ENCODE measurements at places on chromosomes 6 and 20. TPM values are rescaled to one million over a fixed set of nuclear protein-coding genes. Genes with fewer than 3 reads are reported as not detected.

- H3K27ac ChIP-seq: no peak overlapping the region
- no peaks in the 10 kb centered on the region for H3K4me1 ChIP-seq
- H3K27me3 ChIP-seq: no peaks in the 10 kb centered on the region
- H3K36me3 ChIP-seq: no peaks in the 10 kb centered on the region
- no peak overlapping the region for H3K4me3 ChIP-seq
Measured at GRCh38 chr20:16043931-16044330, 529.3 kb downstream of the KIF16B start.

Gene KIF25
- total RNA-seq: not detected

DNA sequence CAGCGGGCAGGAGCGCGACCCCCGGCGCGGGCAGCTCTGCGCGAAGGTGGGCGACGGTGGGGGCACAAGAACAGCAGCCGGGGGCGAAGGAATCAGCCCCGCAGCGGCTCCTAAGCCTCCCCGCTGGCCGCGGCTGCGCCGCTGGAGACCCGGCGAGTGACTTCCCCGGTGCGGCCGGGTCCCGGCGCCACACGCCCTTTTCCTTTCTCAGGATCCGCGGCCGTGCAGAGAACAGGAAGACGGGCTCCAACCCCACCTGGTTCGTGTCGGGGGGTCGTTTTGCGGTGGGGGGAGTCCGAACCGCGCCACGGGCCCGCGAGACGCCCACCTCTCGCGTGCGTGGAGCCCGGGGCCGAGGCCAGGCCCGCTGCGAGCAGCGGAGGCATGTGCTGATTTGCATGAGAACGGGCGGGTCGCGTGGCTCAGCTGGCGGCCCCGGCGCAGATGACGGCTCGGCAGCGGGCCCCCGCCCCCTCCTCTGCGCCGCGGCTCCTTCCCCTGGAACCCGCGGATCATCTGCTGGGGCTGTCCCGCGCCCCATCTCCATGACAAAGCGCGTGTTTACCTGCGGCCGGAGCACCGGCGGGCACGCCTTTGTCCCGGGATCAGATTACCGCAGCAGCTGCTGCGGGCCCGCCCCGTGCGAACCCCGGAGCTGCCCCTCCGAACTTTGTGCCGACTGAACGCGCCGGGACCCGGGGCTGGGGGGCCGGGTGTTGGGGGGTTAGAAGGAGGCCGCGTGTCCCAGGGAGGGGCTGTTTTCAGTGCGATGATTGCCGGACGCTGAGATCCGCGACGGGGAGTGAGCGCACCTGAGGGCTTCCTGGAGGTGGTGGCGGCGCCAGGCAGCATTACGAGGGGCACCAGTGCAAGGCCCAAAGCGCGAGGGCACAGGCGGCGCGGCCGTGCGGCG, 4.9 kb upstream of the DLL1 start:
- peak overlapping the region; percentile 64 for H3K4me3 ChIP-seq
- H3K36me3 ChIP-seq: peaks cover 3% of the 10 kb centered on the region
- peaks cover 14% of the 10 kb centered on the region for H3K4me1 ChIP-seq
- no peak overlapping the region for H3K27ac ChIP-seq
- H3K27me3 ChIP-seq: peaks cover 72% of the 10 kb centered on the region
- DNase-seq: no peak

GRCh38 chr20:24738058-24738775, 210.9 kb upstream of the CST7 start:
- no peak for DNase-seq
- H3K27me3 ChIP-seq: no peaks in the 10 kb centered on the region
- no peak overlapping the region for H3K27ac ChIP-seq
- no peaks in the 10 kb centered on the region for H3K36me3 ChIP-seq
- no peak overlapping the region for H3K4me3 ChIP-seq

DNA sequence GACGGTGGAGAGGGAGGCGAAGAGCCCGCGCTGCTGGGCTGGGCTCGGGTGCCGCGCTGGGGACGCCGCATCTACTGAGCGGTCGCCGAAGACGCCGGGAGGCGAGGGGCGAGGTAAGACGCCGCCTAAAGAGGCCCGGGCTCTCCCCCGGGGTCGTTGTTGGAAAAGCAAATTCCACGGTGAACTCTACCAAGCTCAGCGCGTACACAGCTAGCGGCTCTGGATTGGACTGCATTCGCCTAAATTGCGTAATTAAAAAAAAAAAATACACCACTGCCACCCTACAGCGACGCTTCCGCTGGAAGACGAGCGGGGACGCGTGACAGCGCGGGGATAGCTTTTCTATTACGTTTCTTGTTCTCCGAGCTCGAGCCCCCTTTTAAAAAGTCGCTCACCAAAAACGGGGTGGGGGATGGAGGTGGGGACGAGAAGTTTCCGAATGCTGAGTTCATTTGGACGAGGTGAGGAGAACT, 92.0 kb upstream of the PRDM1 start:
- peak overlapping the region; percentile 81 for H3K27ac ChIP-seq
- peaks cover 26% of the 10 kb centered on the region for H3K27me3 ChIP-seq
- peak; percentile 63 for DNase-seq
- H3K36me3 ChIP-seq: no peaks in the 10 kb centered on the region

DNA sequence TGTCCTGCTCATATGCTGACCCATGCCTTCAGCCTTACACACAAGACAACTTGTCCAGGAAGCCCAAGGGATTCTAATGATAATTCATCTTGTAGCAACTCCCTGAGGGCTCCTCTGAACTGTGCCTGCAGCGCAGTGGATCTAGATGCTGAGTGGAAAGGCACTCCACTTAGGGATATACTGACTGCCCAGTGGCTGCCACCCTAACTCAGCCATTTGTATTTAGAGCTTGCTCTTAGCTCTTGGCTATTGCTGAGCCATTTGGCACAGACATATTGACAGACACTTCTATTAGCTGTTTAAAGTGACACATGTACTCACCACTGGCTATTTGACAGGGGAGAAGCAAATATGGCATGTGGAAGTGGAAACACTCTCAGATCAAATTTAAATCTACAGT, 278.3 kb upstream of the SGK1 start:
- no peaks in the 10 kb centered on the region for H3K36me3 ChIP-seq
- no peak overlapping the region for H3K27ac ChIP-seq
- H3K4me1 ChIP-seq: no peaks in the 10 kb centered on the region
- no peaks in the 10 kb centered on the region for H3K27me3 ChIP-seq
- H3K4me3 ChIP-seq: no peak overlapping the region

Gene C6orf58
- total RNA-seq: not detected

- no peaks in the 10 kb centered on the region for H3K36me3 ChIP-seq
- peaks cover 6% of the 10 kb centered on the region for H3K4me1 ChIP-seq
- no peak for DNase-seq
- H3K27me3 ChIP-seq: peaks cover 28% of the 10 kb centered on the region
- no peak overlapping the region for H3K4me3 ChIP-seq
- H3K27ac ChIP-seq: no peak overlapping the region
Measured at GRCh38 chr6:160428069-160428430, 79.9 kb downstream of the SLC22A3 start.

DNA sequence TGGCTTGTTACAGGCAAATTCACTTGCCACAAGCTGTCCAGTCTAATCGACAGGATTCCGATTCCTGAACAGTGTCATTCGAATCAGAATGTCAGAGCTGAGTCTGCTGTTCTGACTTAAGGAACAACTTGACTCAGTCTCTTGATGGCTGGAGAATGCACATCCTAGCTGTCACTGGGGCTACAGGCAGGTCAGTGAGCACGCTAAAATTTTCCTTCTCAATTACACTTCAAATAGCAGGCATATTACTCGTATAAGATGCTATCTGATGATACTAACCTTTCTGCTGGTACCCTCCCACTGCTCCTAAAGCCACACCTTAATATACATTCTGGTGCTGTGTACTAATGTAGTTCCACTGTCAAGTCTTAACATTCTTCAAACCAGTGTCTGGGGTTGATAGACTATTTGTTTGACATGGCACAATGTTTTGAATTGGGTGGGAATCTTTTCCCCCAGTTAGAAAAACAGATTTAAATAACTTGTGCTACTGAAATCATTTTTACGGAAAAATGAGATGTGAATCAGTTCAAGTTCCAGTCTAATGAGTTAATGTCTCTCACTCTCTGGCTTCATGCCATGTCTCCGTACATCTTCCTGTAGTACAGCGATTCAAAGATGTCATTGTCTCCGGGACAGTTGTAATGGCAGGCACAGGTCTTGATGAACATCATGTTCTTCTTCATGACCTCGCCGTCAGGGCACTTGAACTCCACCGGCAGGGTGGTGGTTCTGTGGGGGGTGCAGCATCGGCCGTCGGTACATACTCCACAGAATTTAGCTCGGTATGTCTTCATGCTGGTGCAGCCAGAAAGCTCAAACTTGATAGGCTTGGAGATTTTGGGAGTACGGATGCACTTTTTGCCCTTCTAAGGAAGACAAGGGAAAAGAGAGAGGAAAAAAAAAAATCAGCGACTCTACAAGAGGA, 2.2 kb downstream of the CCN2 start:
- peaks cover 5% of the 10 kb centered on the region for H3K4me1 ChIP-seq
- H3K4me3 ChIP-seq: no peak overlapping the region
- no peak for DNase-seq
- H3K27ac ChIP-seq: no peak overlapping the region
- H3K36me3 ChIP-seq: no peaks in the 10 kb centered on the region

Gene TULP1
- not detected for total RNA-seq

Gene PRND
- total RNA-seq: not detected

Gene NRSN1
- not detected for total RNA-seq

DNA sequence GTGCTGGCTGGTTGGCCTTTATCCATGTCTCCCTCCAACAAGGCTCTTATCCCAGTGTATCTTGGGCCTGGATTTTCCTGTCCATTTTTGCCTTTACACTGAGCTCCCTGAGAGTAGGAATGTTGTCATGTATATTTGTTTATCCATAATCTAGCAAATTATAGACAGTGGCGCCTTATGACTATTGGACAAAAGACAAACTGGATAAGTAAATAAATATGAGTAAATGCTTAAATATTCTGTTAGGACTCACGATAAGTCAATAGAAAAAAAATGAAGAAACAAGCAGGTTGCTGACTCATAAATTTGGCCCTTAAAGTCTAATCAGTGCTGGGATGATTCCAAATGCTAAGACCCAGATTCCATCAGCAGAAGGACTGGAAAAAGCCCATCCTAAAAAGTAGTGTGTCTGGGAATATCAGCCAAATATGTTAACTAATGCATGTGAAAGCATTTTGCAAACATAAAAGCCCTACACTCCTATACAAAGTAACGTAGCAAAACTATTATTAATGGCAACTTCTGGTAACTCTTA, 55.0 kb upstream of the PCSK2 start:
- no peak overlapping the region for H3K4me3 ChIP-seq
- H3K4me1 ChIP-seq: no peaks in the 10 kb centered on the region
- no peak for DNase-seq
- H3K27me3 ChIP-seq: no peaks in the 10 kb centered on the region
- no peak overlapping the region for H3K27ac ChIP-seq

Gene HDGFL1
- total RNA-seq: not detected

- no peak overlapping the region for H3K27ac ChIP-seq
- H3K27me3 ChIP-seq: peaks cover 27% of the 10 kb centered on the region
- no peaks in the 10 kb centered on the region for H3K4me1 ChIP-seq
- H3K36me3 ChIP-seq: no peaks in the 10 kb centered on the region
- H3K4me3 ChIP-seq: no peak overlapping the region
- no peak for DNase-seq
Measured at GRCh38 chr20:47125508-47125757, 230.8 kb downstream of the EYA2 start.

DNA sequence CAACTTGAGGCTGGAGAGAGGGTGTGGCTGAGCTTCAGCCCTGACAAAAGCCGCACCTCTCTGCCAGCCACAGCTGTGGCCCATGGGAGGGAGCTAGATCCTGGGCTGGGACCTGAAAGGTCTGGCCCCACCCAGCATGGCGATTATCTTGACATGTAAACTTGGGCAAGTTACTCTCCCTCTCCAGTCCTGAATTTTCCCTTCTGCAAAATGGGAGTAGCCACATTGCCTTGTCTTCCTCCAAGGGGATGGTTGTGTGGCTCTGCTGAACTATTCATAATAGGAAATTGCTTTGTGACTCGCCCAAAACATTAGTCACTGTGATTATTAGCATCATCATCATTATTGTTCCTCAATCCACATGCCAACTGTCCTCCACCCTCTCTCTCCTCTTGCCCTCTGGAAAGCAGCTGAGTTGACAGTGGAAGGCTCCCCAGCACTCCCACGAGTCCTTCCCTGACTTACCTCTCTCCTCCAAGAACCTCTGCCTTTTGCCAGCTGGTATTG, 23.0 kb upstream of the RBPJL start:
- no peaks in the 10 kb centered on the region for H3K36me3 ChIP-seq
- H3K4me3 ChIP-seq: no peak overlapping the region
- no peaks in the 10 kb centered on the region for H3K4me1 ChIP-seq
- H3K27ac ChIP-seq: no peak overlapping the region

DNA sequence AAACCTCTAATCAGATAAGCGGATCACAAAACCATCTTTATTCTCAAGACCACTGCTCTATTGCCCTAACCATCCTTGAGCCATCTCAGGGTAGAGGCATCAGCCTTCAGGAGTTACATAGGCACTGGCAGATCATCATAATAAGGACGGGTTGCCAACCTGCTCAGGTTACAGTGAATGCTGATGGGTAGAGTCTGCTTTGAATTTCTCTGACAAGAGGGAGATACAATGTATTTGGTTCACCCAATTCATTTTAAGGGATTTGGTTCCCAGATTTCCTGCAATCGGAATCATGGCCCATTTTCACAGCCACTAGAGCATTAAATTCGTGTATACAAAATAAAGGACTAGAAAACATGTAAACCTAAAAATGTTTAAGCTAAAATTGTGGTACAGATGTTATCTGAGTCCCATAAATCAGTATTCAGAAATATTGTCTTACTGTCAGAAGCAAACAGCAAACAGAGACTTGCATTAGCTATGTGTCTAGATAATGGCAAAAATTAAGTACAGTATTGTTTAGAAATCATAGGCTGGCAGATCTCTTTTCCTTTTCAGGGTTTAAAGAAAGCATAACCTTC, 41.9 kb upstream of the TMEM170B start:
- no peak for DNase-seq
- H3K4me1 ChIP-seq: peaks cover 3% of the 10 kb centered on the region
- no peak overlapping the region for H3K27ac ChIP-seq

Gene ANKEF1
- 0.25 TPM for total RNA-seq

- H3K4me3 ChIP-seq: no peak overlapping the region
- DNase-seq: no peak
- no peaks in the 10 kb centered on the region for H3K36me3 ChIP-seq
- no peaks in the 10 kb centered on the region for H3K27me3 ChIP-seq
Measured at GRCh38 chr6:86961455-86962200, 24.3 kb downstream of the HTR1E start.

DNA sequence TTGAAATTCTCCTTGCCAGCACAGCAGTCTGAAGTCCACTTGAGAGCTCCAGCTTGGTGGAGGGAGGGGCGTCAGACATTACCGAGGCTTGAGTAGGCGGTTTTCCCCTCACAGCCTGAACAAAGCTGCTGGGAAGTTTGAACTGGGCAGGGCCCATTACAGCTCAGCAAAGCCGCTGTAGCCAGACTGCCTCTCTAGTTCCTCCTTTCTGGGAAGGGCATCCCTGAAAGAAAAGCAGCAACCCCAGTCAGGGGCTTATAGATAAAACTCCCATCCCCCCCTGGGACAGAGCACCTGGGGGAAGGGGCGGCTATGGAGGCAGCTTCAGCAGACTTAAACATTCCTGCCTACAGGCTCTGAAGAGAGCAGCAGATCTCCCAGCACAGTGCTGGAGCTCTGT, 325.3 kb downstream of the GJA1 start:
- no peaks in the 10 kb centered on the region for H3K36me3 ChIP-seq
- no peak overlapping the region for H3K27ac ChIP-seq
- no peak for DNase-seq
- H3K4me1 ChIP-seq: peaks cover 15% of the 10 kb centered on the region
- H3K4me3 ChIP-seq: no peak overlapping the region

GRCh38 chr6:168180548-168181011, 101.6 kb upstream of the FRMD1 start:
- H3K36me3 ChIP-seq: no peaks in the 10 kb centered on the region
- H3K27me3 ChIP-seq: no peaks in the 10 kb centered on the region
- H3K27ac ChIP-seq: no peak overlapping the region
- no peak for DNase-seq
